NCI-H2081 (cell line): ENCODE measurements at places on chromosomes 2 and 18.
A peak's percentile ranks its signal among the peaks of the same experiment; 100 is the strongest.

GRCh38 chr18:70576276-70577022, 287.6 kb downstream of the SOCS6 start:
- DNase-seq, result no peak

GRCh38 chr18:38909972-38910371, 1344.4 kb upstream of the CELF4 start:
- no peak for DNase-seq

GRCh38 chr2:206208900-206209299, 49.2 kb downstream of the EEF1B2 start:
- no peak for DNase-seq

- DNase-seq, result no peak
Observed at GRCh38 chr2:120549841-120550240, 185.8 kb upstream of the GLI2 start.

GRCh38 chr2:211175956-211176355, 619.6 kb downstream of the CPS1 start:
- no peak for DNase-seq

GRCh38 chr18:35376393-35376741, 770 bp downstream of the ZNF396 start:
- peak; percentile 5 for DNase-seq

- DNase-seq, result no peak
Observed at GRCh38 chr2:215652388-215652787, 216.5 kb upstream of the FN1 start.

DNA sequence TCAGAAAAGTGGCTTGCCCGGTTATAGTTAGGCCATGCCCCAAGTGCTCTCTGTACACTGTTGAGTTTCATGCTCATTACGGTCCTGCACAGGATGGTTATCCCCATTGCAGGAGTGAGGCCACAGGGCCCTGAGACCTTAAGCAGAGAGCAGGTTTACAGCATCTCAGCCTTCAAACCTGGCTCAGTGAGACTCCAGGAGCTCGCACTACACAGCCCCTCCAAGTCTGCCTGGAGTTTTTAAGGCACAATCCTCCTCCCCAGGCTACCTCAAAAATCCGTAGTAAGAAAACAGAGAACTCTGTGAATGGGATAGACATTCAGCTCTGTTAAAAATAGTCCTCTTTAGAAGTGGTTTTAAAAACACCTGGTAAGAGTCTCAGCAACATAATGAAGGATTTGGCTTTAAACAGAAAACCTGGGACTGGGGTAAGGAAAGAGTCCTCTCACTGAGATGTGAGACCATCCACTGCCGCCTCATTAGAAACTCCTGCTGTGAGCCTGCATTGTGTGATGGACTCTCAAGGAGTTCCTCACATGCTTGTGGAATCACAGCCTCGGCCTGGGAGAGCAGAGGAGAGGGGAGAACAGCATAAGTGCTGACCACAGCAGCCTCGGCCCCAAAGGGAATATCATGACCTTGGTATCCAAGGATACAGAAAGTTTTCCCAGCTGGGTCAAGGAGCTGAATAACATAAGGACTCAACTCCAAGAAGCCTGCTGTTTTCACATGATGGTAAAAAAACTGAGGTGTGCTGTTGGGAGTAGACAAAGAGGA, 214.8 kb downstream of the ATAD2B start:
- no peak for DNase-seq

DNA sequence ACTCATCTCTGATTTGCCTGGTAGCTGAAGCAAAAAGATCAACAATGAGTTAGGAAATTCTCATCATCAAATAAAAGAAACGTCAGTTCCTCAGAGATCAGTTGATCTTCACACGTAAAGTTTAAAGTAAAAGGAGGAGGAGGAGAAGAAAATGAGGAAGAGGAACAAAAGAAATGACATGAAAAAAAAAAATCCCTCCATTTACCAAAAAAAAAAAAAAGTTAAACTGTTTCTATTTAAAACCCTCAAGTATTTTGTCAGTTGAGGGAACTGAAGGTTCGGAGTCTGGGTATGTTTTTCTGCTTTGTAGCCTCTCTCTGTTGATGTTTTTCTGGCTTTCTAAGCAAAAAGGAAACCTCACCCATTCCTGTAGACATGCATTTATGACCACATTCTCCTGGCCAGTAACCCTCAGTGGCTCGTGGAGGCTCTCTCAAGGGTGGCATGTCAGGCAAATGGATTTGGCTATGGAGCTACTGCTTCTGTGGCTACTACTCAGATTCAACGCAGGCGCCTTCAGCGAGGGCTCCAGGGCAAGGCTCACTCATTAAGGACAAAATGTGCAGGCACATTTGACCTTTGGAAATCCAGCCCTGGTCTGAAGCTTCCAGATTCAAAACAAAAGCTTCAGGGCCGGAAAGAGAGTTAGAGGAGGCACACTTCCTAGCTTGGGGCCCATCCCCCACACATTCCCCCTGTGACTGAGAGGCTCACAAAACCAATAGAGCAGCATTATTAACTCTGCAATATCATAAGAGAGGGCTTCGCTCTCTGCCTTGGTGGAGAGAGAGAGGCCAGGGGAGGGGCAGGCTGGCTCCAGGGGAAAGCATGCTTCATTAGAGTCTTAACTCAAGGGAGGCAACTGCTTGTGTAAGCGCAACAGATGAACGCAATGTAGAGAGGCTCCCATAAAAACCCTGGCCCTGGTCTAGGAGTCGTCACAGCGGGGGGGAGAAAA, 22.3 kb downstream of the KLF7 start:
- DNase-seq, result peak; percentile 42

DNA sequence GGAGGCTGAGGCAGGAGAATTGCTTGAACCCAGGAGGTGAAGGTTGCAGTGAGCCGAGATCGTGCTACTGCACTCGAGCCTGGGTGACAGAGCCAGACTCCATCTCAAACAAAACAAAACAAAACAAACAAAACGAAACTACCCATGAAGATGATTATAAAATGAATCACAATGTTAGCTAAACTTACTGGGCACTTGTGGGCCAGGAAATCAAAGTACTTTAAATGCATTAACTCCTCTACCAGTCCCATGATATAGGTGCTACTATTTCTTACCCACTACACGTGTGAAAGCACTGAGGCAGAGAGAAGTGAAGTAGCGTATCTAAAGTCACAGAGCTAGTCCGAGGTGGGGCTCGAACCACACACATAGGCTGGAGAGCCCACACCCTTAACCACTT, 53.6 kb downstream of the POLE4 start:
- no peak for DNase-seq

DNA sequence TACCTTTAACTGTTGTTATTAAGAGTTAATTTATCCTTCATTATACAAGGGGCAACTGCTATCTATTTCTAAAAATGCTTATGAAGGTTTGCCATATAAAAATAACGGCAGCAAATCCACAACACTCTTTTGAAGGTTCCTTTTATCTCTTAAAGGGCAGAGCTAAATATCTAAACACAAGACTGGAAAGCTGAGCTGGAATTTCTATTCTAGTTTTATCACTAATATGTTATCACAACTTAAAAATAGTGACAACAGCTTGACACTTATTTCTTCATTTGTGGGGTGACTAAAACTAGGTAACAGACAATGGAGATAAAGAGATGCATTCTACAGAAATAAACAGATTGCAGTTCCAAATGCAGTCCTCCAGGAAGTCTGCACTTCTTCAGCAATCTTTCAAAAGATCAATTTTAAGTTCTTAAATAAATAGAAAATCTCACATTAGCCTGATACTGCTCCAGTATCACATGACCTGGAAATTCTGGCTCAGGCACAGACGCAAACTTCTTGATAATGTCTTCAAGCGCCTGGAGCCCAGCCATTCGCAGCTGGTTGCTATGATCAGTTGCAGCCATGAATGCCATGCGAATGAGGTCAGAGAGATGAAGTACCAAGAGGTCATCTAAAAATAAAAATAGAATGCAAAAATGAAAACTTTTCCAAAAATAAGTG, 54.0 kb upstream of the STRN start:
- DNase-seq, result no peak
